ENCODE measurements at places on chromosomes 6 and 20.

GRCh38 chr20:17646209-17646960 is 35.7 kb downstream of the RRBP1 start:
- DNase-seq: no peak

DNA sequence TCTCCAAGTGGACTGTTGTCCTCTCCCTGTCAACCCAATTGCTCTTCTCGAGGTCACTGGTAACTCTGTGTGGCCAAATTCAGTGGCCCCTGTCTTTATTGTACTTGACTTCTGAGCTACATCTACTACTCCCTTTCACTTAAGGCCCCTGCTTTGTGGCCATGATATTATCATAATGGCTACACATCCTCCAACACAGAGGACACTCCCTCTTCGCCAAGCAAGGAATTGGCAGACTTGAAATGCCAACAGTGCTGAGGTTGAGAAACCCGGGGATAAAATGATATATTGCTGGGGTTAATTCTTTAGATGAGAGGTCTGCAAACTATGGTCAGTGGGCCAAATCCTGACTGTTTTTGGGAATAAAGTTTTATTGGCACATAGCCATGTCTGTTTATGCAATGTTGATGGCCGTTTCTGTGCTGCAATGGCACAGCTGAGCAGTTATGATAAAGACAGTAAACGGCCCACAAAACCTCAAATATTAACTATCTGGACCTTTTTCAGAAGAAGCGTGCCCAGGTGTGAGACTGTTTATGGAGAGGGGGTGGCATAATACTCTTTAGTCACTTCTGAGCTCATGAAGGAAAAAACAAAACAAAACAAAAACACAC is 12.0 kb upstream of the MRPS10 start:
- DNase-seq: no peak

DNA sequence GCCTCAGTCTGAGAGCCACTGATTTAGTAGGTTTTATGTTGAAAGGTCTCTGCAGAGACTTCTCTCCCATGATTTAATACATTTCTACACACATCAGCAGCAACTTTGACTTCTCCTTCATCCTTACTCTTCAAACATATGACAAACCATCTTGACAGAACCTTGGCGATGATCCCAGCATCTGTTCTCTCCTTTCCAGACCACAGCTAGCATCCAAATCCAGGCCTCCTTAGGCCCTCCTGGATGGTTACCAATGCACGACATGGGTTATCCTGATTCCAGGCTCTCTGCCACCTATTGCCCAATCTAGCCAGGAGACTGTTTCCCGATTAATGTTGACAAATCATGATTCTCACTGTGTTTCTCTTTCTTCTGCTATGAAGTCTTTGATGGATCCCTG is 16.8 kb downstream of the LAMA4 start:
- no peak for DNase-seq

- DNase-seq: no peak
Measured at GRCh38 chr6:143058987-143059386, 1.7 kb upstream of the AIG1 start.

GRCh38 chr6:41732591-41733359 is 2.6 kb downstream of the TFEB start:
- DNase-seq: peak; percentile 81

DNA sequence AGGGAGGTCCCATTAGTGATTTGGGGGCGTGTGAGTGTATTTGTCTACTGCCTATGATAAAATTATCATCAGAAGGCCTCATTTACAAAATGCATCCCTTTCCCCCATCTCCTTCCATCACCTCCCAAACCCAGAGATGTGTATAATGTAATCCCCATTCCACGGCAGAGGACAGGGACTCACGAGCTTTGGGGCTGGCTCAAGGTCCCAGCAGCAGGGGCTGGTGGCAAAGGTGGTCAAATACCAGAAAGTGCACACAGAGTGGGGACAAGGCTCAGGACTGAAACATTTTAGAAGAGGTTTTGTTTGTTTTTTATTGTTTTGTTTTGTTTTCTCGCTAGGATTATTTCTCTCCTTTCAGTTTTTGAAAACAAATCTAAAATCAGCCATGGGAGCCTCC is 68.5 kb upstream of the TOP1 start:
- DNase-seq: no peak

GRCh38 chr20:32354592-32355416 is 3.3 kb upstream of the ASXL1 start:
- no peak for DNase-seq

- DNase-seq: no peak
Measured at GRCh38 chr6:136235233-136235564, 14.9 kb downstream of the MTFR2 start.

GRCh38 chr20:57288651-57289277 is 22.3 kb upstream of the BMP7 start:
- DNase-seq: no peak

- DNase-seq: no peak
Measured at GRCh38 chr6:51617751-51618150, 469.7 kb downstream of the PKHD1 start.

DNA sequence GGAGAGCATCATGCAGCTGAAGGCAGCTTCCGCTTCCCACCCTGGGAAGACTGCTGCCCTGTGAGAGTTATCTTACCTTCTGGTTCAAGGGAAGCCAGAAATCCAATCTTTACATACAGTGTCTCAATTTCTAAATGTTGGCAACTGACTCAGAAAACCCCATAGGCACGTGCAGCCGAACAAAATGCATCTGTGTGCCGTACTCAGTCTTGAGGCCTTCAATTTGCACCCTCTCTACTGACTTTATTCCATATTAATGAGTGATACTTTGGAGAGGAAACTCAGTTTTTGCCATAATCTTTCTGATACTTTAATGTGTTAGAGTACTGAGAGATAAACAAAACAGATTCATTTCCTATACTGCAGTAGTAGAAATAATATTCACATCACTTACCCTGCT is 172.5 kb upstream of the C6orf118 start:
- no peak for DNase-seq

- DNase-seq: no peak
Measured at GRCh38 chr6:4649728-4650127, 126.5 kb upstream of the CDYL start.

DNA sequence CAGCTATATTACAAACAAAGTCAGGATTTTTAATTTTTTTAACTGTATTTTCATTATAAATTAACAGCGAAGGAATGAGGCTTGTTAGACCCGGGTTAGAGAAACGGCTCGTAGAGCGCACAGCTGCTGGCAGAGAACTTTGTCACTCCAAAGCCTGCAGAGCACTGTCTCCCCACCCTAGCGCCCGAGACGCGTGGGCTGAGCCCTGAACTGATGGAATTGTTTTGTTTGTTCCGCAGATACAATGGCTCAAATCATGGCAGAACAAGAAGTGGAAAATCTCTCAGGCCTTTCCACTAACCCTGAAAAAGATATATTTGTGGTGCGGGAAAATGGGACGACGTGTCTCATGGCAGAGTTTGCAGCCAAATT is 810 bp downstream of the LAMP5 start:
- DNase-seq: no peak

GRCh38 chr6:1390133-1390945 is 963 bp downstream of the FOXF2 start:
- DNase-seq: no peak

GRCh38 chr20:63739130-63740069 is at the start of gene SLC2A4RG:
Gene SLC2A4RG (plus strand): TSS chr20:63739776. CDS start chr20:63739913, 137 bp downstream.
- DNase-seq: peak; percentile 78

GRCh38 chr6:85660181-85660611 is 17.5 kb upstream of the SYNCRIP start:
- no peak for DNase-seq

- DNase-seq: no peak
Measured at GRCh38 chr20:6994452-6994851, 227.0 kb downstream of the BMP2 start.

DNA sequence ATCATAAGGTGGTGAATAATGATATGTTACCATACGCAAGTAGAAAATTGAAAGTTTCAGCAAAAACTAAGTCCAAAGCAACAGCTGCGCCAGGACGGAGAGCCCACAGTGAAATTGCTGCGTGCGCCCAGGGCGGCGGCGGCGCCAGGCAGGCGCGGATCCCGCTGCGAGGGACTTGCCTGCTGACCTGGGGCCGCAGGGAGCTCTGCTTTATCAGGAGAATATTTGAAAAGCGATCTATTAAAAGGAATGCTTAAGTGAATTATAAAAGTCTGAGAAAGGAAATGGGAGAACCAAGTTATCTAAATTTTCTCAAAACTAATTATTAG is 85.4 kb downstream of the THBS2 start:
- no peak for DNase-seq

DNA sequence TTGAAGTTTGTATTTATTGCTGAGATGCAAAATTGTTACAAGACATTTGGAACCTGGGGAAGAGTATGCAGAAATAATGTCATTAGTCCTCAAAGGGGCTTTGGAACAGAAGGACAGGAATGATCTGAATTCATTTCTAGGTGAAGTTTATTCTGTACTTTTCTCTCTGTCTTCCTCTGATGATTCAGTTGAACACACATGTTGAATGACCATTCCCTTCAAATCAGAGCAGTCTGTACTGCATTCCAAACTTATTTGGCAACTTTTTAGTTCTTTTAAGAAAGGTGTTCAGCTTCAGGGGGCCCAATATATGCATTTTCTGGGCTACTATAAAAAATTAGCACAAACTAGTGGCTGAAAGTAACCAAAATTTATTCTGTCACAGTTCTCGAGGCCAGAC is 213.9 kb upstream of the LAMP5 start:
- no peak for DNase-seq

DNA sequence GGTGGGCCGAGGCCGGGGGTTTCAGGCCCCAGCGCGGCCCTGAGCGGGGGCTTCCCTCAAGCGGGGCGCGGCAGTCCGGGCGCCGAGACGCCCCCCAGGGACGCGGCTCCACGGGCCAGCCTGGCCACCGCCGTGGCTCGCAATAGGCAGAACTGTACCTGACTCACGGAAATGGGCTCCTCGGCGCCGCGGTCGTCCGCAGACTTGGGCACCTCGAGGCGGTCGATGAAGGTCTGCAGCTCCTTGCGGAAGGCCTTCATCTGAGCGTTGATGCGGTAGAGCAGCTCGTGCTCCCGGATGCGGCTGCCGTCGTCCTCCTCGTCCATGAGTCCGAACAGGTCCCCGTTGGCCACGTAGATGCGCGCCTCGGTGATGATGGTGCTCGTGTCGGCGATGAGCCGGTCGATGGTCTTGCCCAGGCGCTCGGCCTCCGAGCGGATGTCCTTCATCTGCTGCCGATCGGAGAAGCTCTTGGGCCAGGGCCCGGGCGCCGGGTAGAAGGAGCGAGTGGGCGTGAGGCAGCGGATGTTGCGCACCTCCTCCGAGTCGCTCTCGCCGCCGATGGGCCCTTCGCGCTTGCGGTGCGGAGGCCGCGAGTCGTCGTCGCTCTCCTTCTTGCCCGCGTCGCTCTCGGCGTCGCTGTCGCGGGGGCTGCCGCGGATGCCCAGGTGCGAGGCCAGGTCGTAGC is 16.1 kb upstream of the KIAA0408 start:
- DNase-seq: no peak

All from CD4-positive, alpha-beta T cell treated with Interleukin-4 for 1 hour (primary cell).